CD4-positive, alpha-beta T cell treated with Interleukin-17A for 1 hour (primary cell): ENCODE measurements at places on chromosomes 3 and 15.

GRCh38 chr3:73394240-73394639, 230.5 kb downstream of the PDZRN3 start:
- no peak for DNase-seq

DNA sequence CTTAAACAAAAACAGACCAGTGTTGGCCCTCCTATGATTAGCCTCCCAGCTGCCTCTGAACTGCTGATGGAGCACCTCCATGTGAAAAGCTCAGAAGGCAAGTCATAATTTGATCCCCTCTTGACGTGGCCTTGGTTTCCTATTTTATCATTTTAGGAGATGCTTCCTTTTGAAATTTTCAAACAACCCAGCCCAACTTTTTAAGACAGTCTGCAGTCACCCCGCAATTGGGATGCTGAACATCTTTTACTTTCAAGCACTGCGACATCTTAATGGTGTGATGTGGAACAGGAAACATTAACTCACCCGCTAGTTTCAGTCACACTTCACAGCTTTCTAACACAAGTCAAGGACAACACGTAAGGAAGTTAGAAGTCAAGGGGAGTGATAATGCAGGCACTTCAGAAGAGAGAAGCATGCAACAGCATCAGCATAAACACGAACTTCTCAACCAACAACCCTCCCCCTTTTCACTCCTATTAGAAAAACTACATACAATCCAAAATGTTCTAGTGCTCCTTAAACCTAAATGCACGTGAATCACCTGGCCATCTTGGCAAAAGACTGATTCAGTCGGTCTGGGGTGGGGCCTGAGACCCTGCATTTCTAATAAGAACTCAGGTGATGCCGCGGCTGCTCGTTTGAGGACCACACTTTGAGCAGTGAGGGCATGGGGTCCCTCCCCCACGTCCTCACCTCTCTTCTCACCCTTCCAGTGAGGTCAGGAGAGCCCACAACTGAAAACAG, 161.5 kb downstream of the FOXP1 start:
- peak; percentile 68 for DNase-seq

- DNase-seq, result no peak
Measured at GRCh38 chr15:95368191-95368590, 962.3 kb upstream of the NR2F2 start.

- no peak for DNase-seq
Measured at GRCh38 chr15:74580538-74581350, 34.9 kb upstream of the CLK3 start.

GRCh38 chr3:100104442-100104798, 9.9 kb downstream of the FILIP1L start:
- DNase-seq, result no peak

GRCh38 chr3:178795349-178795748, 259.1 kb downstream of the KCNMB2 start:
- no peak for DNase-seq

- no peak for DNase-seq
Measured at GRCh38 chr3:43153216-43154083, 47.6 kb upstream of the POMGNT2 start.

GRCh38 chr3:30455840-30456239, 150.6 kb upstream of the TGFBR2 start:
- no peak for DNase-seq

GRCh38 chr3:177942911-177943310, 593.3 kb upstream of the KCNMB2 start:
- no peak for DNase-seq

- DNase-seq, result no peak
Measured at GRCh38 chr3:171028779-171029232, 2.3 kb upstream of the SLC2A2 start.

DNA sequence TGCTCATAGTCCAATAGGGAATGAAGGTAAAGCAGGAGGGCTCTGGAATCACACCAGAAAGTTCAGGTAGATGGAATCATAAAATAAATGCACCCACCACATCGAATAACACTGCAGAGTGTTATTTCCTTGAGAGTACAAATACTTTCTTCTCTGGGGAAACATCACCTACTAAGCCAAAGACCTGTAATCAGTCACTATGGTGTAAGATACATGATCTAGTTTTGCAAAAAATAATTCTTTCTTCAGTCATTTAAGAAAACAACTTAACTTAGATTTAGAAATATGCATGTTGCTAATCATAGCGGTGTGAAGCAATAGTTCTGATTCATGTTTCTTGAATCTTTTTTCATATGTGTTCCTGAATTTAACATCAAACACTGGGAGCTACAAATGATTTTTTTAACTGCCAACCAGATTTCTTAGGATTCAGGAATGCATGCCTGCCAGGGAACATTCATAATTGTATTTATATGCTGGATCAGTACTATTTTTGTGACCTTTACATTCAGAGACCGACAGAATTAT, 40.2 kb upstream of the MEIS2 start:
- no peak for DNase-seq

DNA sequence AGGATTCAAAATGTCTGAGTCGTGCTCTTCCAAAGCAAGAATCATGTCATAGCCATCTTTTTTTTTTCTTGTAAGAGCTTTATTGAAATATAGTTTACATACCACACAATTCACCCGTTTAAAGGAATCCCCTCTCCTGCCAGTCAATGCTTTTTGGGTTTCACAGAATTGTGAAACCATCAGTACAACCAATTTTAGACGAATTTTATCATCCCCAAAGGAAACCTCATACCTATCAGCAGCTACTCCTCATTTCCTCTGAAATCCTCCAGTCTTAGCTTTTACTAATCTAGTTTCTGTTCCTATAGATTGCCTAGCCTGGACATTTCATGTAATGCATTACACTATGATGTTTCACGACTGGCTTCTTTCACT, 39.6 kb downstream of the ADIPOQ start:
- no peak for DNase-seq
